ENCODE measurements at places on chromosomes 2 and 18.

DNA sequence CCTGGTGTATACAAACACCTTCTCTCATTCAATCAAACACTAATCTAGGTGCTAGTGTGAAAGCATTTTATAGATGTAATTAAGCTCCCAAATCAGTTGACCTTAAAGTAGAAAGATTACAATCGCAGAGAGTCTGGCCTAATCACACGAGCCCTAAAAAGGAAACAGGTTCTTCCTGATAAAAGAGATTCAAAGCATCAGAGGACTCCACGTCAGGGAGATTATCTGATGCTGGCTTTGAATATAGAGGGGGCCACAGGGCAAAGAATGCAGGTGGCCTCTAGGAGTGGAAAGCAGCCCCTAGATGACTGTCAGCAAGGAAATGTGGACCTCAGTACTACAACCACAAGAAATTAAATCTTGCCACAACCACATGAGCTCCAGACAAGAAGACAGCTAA lies 28.2 kb upstream of the ZC3H15 start:
- no peak for DNase-seq

DNA sequence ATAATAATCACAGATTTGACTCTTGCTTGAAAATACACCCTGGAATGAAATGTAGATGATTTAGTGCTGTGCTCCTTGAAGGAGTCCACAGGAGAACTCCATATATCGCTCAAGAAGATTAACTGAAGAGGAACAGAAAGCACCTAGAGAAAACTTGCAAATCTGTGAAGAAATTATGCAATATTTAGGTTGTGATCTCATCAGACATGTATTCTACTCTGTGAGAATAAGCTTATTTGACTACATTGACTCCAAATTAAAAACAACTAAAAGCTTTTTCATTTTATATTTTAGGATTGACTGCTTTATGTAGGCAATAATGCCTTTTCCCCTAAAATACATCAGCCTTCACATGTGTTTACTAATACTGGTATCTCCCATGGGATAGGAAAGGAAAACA lies 906.6 kb upstream of the LRATD1 start:
- DNase-seq: no peak

GRCh38 chr2:60738679-60739078 lies 17.4 kb upstream of the PAPOLG start:
- DNase-seq: no peak

GRCh38 chr18:79518028-79518682 lies 122.4 kb downstream of the NFATC1 start:
- DNase-seq: no peak

Measured in AG20443 (cell line).